Activated T-helper 1 cell treated with anti-CD3 and anti-CD28 coated beads, Interleukin-12 subunit alpha, Interleukin-12 subunit beta, Interleukin-2, Interleukin-4 antibody, amounts not matched to agents 30 ng/mL and 10 ng/mL and 1 ng/mL, durations not matched to agents 14 hours and 24 hours and 36 hours (primary cell): ENCODE measurements at places on chromosomes 4 and X. TPM values are rescaled to one million over a fixed set of nuclear protein-coding genes. Genes with fewer than 3 reads are reported as not detected.

MAGEE1 gene
- 1.8 and 1.9 TPM in 2 replicates for total RNA-seq

USP17L13 gene
- total RNA-seq, result not detected in 2 replicates

FAT4 gene
- total RNA-seq, result not detected in 2 replicates

IGSF1 gene
- total RNA-seq, result not detected in 2 replicates

GC gene
- total RNA-seq, result not detected in 2 replicates

GRCh38 chrX:43747476-43747875, 91.4 kb downstream of the MAOA start:
- no peak for DNase-seq

- DNase-seq, result no peak
Measured at GRCh38 chrX:4825550-4825949, 1112.1 kb upstream of the PRKX start.

GRCh38 chr4:76605099-76605563, 170.1 kb downstream of the SHROOM3 start:
- no peak for DNase-seq

DNA sequence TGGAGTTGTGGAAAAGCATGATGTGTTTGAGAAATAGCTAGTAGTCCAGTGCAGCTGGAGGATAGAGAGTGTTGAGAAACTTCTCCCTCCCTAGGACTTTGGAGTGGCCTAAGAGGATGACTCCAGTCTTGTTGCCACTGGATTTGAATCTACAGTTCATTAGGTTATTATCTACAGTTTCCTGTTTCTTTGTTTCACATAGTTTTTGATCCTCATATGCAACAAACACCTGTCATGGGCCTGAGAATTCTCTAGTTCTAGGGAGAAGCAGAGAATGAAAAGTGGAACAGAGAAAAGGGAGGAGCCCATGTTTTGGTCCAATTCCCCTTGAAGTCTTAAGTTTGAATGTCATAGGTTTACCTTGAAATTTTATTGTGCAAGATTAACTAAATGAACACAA, 73.6 kb upstream of the TBC1D9 start:
- no peak for DNase-seq

GRCh38 chr4:40003986-40004385, 26.3 kb upstream of the PDS5A start:
- no peak for DNase-seq

DNA sequence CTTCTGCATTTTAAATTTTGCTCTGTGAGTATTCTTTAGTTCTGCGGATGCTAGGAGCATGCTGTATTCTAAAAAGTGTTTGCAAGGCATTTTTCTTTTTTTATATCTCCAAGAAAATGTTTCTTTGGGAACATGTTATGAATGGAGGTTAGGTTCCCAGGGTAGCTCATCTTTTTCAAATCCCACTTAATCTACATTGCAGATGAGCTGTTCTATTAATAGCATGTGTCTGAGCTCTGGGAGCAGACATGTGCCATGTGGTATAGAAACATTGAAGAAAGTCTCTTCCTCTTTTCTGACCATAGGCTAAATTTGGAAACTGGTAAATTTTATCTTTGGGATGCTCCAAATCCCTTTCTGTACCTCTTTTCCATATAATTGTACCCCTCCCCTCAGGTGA, 23.2 kb downstream of the DIAPH2 start:
- no peak for DNase-seq
